ENCODE measurements at places on chromosomes 13 and 19. TPM values are rescaled to one million over a fixed set of nuclear protein-coding genes. Genes with fewer than 3 reads are reported as not detected.

- no peak for DNase-seq
Observed at GRCh38 chr19:55643003-55643886, at the start of gene ZNF581. ZNF581 (plus strand) TSS chr19:55643649; CDS start chr19:55644572, 923 bp downstream.

DNA sequence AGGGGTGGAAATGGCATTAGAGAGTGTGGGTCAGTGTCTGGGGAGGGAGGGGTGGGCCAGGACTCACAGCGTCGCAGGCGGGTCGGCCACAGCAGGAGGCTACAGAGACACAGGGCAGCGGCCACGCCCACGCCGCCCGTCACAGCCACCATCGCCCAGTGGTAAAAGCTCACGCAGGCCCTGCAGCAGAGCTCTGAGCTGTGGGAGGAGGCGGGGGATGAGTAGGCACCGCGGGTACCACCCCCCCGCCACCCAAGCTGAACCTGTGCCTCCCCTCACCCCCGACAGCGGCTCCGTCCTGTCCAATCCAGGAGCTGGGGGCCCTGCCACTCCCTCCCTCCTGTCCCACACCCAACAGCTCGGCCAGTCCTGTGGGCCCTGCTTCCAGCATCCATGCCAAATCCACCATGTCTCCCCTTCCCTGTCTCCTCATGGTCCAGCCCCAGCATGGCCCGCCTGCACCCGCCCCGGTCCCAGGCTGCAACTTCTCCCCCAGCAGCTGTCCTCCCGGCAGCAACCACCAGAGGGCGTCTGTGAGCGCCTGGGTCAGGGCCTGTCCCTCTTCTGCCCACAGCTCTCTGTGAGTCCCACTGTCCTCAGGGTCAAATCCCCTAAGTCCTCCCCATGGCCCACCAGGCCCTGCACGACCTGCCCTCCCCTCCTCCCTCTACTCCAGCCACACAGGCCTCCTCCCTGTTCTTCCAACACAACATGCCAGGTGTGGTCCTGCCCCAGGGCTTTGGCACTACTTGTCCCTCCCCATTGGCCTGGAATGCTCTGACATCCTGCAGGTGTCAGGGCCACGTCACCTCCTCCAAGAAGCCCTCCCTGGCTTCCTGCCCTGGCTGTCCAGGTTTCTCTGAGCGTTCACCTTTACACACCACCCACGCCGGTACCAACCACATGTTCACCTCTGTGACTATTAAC is 6.0 kb downstream of the TEKTIP1 start:
- DNase-seq: no peak

GRCh38 chr19:39203372-39204341 is at the start of gene SYCN:
SYCN (minus strand) TSS chr19:39204263; CDS start chr19:39204254, 9 bp downstream.
- no peak for DNase-seq

DNA sequence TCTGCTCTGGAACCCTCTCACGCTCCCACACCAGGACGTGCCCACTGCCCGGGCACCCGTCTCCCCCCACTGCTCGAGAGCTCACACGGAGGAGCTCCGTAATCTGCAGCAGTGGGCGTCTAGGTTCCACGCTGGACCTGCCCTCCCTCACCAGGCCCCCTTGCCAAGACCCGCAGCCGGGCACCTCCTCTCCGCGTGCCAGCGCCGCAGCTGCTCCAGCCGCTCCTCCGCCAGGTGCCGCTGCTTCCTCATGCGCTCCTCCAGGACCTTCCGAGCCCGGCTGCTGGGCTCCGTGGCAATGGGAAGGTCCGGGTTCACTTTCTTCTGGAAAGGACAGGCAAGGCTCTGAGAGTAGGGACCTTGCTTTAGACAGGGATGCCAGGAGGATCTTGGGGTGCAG is 35.0 kb upstream of the MATK start:
- no peak for DNase-seq

DNA sequence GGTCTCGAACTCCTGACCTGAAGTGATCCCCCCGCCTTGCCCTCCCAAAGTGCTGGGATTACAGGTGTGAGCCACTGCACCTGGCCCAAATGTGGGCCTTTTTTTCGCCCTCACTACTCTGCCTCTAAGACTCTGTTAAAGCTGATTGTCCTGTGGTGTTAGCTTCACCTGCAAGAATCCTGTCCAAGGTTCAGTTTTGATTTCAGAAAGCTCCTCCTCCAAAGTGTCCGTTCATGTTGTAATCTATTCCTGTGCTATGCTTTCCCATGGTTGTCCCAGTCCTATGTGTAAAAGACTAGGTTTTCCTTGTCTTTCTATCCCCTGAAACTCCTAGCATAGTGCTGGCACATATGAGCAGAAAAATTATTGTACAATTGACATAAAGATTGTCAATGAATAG is 440.9 kb downstream of the KLF5 start:
- no peak for DNase-seq

Gene NRTN
- not detected for total RNA-seq

Gene SPRED3
- total RNA-seq: 16.4 TPM

Gene CYP2F1
- not detected for total RNA-seq

Gene CEACAM1
- total RNA-seq: 2.2 TPM
